ENCODE measurements at places on chromosomes 1 and 21. TPM values are rescaled to one million over a fixed set of nuclear protein-coding genes. Genes with fewer than 3 reads are reported as not detected.

DNA sequence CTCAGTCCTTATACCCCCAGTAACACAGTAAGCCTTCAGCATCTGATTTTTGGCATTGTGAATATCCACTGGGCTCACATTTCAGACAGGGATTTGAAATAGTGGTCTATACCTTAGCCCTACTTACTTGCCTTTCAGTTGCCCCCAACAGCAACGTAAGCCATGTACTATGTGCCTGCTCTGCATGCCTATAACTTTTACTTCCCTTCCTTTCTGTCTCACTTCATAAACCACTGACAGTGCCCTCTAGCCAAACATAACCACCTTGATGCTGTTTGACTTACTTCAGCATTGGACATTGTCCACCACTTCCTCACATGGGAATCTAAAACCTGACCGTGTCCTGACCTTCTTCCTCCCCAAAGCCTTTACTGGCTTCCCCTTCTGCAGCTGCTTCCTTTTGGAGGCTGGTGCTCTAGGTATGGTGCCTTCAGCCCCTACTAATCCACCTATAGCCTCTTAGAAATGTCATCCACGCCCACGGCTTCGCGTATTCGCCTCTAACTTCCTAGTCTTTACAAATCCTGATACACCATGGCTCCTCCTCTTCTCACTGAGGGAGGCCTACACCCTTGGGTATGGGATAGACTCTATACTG, 3.6 kb upstream of the ZNF672 start:
- H3K4me3 ChIP-seq: no peak overlapping the region
- DNase-seq: no peak
- no peaks in the 10 kb centered on the region for H3K36me3 ChIP-seq
- H3K27ac ChIP-seq: no peak overlapping the region
- peaks cover 13% of the 10 kb centered on the region for H3K4me1 ChIP-seq

DNA sequence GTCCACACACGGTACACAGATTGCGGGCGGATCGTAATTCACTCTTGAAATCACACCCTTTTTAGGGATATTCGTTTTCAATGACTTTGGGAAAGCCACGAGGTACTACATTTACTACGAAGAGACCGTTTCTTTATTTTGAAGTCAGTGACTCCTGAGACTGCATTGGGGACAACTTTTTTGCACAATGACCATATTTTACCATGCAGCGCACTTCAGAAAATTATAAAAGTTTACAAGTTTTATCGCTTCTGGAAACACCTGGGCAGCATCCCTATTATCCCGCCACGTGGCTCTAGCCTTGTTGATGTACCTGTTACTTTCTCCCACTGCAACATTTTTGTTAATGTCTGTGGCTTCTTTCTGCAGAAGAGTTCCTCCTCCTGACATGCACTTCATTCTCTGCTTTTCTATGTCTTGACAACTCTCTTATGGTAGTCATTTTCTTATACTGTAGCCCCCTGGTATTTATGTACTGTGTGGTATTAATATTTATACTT, 1.3 kb upstream of the AKT3 start:
- H3K36me3 ChIP-seq: no peaks in the 10 kb centered on the region
- H3K27me3 ChIP-seq: peaks cover 2% of the 10 kb centered on the region
- peak overlapping the region; percentile 71 for H3K4me3 ChIP-seq
- peaks cover 17% of the 10 kb centered on the region for H3K4me1 ChIP-seq
- H3K27ac ChIP-seq: peak overlapping the region; percentile 91
- DNase-seq: no peak

DNA sequence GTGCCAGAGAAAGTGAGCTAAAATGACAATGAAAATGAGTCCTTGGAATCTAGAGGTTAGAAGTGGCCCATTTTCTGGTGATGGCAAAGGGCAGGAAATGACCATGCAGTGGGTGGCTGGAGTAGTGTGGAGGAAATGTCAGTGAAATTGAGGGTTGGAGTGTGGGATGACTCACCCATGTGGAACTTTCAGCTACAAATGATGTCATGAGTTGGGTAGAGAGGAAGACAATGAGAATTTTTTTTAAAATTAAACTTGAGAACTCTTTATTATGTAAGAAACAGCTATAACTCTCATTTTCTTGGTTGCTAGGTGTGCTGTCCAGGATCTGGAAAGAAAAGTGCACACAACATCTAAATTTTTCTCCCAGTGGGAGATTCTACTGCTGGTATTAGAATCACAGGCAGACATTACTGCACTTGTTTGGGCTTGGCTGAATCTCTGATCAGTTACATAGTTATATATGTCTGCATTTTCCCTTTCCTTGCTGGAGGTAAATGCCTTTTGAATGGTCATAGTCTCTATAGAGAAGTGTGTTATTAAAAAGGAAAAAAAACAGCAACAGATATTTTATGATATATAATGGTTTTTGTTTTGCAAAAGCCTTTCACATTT, 56.8 kb upstream of the GNG12 start:
- no peak overlapping the region for H3K4me3 ChIP-seq
- H3K36me3 ChIP-seq: no peaks in the 10 kb centered on the region
- no peak overlapping the region for H3K27ac ChIP-seq
- no peaks in the 10 kb centered on the region for H3K4me1 ChIP-seq
- no peaks in the 10 kb centered on the region for H3K27me3 ChIP-seq

- DNase-seq: no peak
- H3K4me3 ChIP-seq: no peak overlapping the region
- H3K36me3 ChIP-seq: peaks cover 2% of the 10 kb centered on the region
- no peak overlapping the region for H3K27ac ChIP-seq
Measured at GRCh38 chr1:180698580-180698979, 66.8 kb downstream of the XPR1 start.

GRCh38 chr1:26832249-26832960, 5.9 kb downstream of the ZDHHC18 start:
- H3K4me1 ChIP-seq: peaks cover 75% of the 10 kb centered on the region
- H3K36me3 ChIP-seq: peaks cover 32% of the 10 kb centered on the region
- peak overlapping the region; percentile 99 for H3K27ac ChIP-seq
- H3K27me3 ChIP-seq: no peaks in the 10 kb centered on the region

DNA sequence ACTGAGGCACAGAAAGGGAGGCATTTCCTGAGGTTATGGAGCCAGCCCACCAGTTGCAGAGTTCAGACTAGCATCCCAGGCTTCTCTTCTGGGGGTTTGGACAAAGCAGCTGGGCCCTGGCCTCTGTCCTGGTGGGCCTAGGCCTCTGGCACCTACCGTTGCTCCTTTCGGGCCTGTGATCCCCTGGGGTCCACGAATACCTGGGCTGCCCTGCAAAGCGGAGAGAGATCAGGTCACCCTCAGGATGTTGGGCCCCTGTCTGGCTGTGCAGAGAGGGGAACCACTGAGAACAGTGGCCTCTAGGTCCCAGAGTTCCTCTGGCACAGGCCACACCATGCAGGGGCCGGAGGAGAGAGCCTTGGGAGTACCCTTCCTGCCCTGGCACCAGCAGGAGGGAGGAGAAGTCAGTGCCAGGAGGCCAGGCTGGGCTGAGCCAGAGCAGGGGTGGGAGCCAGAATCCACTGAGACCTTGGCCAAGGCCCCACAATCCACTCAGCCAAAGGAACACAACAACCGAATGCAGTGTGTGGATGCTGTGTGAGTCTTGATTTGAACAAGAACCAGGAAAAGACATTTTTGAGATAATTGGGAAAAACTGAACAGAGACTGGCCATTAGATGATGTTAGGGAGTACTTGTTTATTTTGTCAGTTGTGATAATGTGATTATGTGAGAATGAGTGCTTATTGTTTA, 8.9 kb downstream of the COL9A2 start:
- no peak overlapping the region for H3K4me3 ChIP-seq
- DNase-seq: no peak
- H3K36me3 ChIP-seq: no peaks in the 10 kb centered on the region
- no peaks in the 10 kb centered on the region for H3K27me3 ChIP-seq
- H3K27ac ChIP-seq: no peak overlapping the region

GRCh38 chr1:164667001-164667400, 108.0 kb downstream of the PBX1 start:
- no peaks in the 10 kb centered on the region for H3K27me3 ChIP-seq
- no peaks in the 10 kb centered on the region for H3K4me1 ChIP-seq
- H3K36me3 ChIP-seq: no peaks in the 10 kb centered on the region

GRCh38 chr1:241462391-241462790, 57.2 kb downstream of the FH start:
- no peak overlapping the region for H3K27ac ChIP-seq
- H3K36me3 ChIP-seq: no peaks in the 10 kb centered on the region
- H3K4me3 ChIP-seq: no peak overlapping the region
- H3K27me3 ChIP-seq: no peaks in the 10 kb centered on the region
- H3K4me1 ChIP-seq: no peaks in the 10 kb centered on the region
- DNase-seq: no peak

DNA sequence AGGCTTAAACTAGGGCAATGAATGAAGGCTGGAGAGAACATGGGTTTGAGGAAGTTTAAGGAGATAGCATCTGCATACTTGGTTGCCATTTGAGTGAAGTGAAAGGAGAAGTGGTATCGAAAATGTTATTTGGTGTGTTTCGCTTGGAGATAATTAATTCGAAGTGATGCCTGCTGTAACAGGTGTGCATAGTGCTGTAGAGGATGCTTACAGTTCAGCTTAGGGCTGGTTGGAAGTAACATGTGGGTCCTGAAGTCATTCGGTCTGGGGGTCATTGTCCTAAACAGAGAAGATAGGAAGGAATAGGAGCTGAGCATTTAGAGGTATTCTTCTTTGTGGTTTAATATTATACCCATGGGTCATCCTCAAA, 301 bp upstream of the NUDT17 start:
- peak overlapping the region; percentile 86 for H3K4me3 ChIP-seq
- H3K36me3 ChIP-seq: peaks cover 33% of the 10 kb centered on the region
- H3K27me3 ChIP-seq: no peaks in the 10 kb centered on the region
- H3K27ac ChIP-seq: no peak overlapping the region

- H3K4me3 ChIP-seq: no peak overlapping the region
- no peak for DNase-seq
- no peaks in the 10 kb centered on the region for H3K4me1 ChIP-seq
- H3K27me3 ChIP-seq: no peaks in the 10 kb centered on the region
- H3K27ac ChIP-seq: no peak overlapping the region
Measured at GRCh38 chr1:219143735-219144134, 29.9 kb upstream of the LYPLAL1 start.

DNA sequence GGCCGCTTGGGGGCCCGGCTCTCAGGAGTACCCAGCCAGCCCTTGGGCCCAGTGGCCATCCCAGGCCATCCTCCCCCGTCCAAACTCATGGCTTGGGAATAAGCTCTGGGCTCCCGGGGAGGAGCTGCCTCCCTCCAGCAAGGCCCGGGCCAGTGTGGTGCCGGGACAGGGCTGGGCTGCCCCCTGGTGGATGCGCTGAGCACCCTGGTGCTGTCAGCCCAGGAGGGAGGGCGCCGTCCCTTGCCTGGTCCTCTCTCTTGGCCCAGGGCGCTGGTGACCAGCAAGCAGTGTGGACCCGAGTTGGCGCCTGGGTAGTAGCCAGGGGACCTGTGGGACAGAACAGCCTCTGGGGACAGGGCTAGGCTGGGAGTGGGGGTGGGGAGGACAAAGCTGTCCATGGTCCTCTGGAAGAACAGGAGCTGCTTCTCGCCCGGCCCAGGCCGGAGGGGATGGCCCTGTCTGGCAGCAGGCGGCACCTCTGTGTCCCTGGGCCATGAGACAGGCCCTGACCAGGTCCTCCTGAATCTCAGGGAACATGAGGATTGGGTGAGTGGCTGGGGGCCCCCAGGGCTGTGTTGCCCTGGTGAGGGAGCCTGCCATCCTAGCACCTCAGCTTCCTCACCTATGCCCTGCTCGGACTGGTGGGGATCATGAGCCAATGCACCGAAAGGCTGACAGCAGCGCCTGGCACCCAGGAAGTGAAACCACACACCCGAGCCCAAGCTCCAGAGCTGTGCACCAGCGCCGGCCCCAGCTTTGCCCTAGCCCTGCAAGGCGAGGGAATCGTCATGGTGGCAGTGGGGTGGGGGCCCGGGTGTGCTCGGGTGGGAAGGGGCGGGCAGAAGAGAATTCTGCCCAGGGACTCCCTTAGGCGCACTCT, 9.4 kb downstream of the MORN1 start:
- no peak overlapping the region for H3K4me3 ChIP-seq
- peak; percentile 69 for DNase-seq
- H3K27ac ChIP-seq: no peak overlapping the region
- H3K36me3 ChIP-seq: no peaks in the 10 kb centered on the region
- peaks cover 10% of the 10 kb centered on the region for H3K4me1 ChIP-seq

DNA sequence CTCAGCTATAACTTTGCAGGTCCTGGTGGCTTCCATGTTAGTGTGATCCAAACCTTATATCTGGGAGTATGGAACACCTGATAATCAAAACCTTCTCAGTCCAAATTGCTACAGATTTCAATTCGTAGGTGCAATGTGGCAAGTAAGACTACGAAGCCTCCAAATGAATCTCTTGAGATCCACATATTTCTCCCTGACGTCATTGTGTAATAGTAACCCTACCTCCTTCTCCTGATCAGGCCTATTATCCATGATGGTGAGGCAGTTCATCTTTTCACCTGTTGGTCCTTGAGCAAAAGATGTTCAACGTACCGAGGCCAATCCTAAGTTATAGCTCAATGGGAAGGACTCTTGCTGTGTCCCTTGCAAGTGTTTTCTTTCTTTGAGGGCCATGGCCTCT, 115.9 kb upstream of the CHRM3 start:
- no peaks in the 10 kb centered on the region for H3K4me1 ChIP-seq
- H3K27me3 ChIP-seq: no peaks in the 10 kb centered on the region
- no peak overlapping the region for H3K4me3 ChIP-seq
- H3K27ac ChIP-seq: no peak overlapping the region

DNA sequence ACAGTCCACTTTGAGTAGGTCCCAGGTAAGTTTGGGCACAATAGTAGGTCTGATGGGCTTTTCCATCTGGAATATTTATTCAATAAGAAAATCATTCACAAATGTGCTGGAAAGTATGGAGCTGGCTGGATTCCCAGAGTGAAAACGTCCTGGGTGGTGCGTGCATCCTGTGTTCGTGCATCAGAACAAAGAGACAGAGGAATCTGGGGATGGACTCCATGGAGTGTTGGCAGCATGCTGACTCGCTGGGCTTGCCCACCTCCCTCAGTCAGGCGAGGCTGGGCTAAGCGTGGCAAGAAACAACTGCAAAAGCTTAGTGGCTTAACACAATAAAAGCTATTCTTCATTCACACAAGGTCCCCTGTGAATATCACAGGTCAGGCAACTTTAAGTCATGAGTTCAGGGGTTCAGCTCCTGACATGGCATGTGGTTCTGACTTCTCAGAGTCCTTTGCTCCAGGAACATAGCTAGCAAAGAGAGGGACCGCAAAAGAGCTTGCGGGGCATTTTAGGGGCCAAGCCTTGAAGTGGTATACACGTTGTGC, 151.6 kb upstream of the ZNF644 start:
- H3K36me3 ChIP-seq: no peaks in the 10 kb centered on the region
- no peak overlapping the region for H3K4me3 ChIP-seq
- DNase-seq: no peak
- peaks cover 2% of the 10 kb centered on the region for H3K27me3 ChIP-seq
- no peaks in the 10 kb centered on the region for H3K4me1 ChIP-seq
- H3K27ac ChIP-seq: no peak overlapping the region

CLCA2 gene
- not detected for total RNA-seq

STUM gene
- total RNA-seq: not detected

OR2T1 gene
- total RNA-seq: not detected

GPR25 gene
- total RNA-seq: 1.2 TPM

TP73 gene
- total RNA-seq: not detected

WNT3A gene
- not detected for total RNA-seq

RHBDL2 gene
- not detected for total RNA-seq

SLC35F3 gene
- total RNA-seq: 0.35 TPM

OPTC gene
- total RNA-seq: not detected

Measured in CD4-positive, CD25-positive, alpha-beta regulatory T cell (primary cell).